ENCODE measurements at places on chromosomes 3 and 15.
A peak's percentile ranks its signal among the peaks of the same experiment; 100 is the strongest.

- no peak for DNase-seq
These were observed 227.7 kb downstream of the FOXP1 start for GRCh38 chr3:71355862-71356261.

GRCh38 chr3:138940446-138940845 is 6.5 kb downstream of the FOXL2 start:
- DNase-seq, result no peak

GRCh38 chr3:117671722-117672318 is 962.2 kb downstream of the TUSC7 start:
- DNase-seq, result no peak

GRCh38 chr3:156787926-156788663 is 38.1 kb upstream of the LEKR1 start:
- DNase-seq, result no peak

DNA sequence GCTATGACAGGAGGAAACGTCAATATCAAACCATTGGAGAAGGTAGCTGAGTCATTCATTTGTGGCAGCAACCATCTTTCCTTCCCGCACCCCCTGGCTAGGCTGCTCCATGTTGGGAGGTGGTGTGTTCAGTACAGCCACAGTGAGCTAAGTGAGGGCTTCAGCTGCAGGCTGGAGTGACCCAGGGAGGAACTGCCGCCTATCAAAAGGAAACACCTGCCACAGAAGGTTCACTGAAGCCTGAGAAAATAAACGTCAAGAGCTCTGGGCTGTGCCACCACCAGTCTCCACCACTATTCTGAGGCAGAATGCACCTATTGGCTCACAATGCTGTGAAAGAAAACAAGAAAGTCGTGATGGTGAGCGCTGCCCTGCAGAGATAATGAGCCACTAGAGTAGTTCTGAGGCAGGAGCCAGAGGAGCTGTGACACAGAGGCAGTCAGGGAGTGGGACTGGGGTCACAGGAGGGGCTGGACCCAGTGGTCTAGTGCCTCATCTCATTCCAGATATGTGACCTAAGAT is 34.8 kb upstream of the CD47 start:
- no peak for DNase-seq

- no peak for DNase-seq
These were observed 237.6 kb upstream of the BHLHE40 start for GRCh38 chr3:4741404-4742307.

- DNase-seq, result no peak
These were observed 146.9 kb downstream of the CLSTN2 start for GRCh38 chr3:140081887-140082286.

GRCh38 chr3:179884136-179884535 is 152.6 kb downstream of the PEX5L start:
- DNase-seq, result peak; percentile 46

- no peak for DNase-seq
These were observed 108.1 kb upstream of the MELTF start for GRCh38 chr3:197137751-197138150.

DNA sequence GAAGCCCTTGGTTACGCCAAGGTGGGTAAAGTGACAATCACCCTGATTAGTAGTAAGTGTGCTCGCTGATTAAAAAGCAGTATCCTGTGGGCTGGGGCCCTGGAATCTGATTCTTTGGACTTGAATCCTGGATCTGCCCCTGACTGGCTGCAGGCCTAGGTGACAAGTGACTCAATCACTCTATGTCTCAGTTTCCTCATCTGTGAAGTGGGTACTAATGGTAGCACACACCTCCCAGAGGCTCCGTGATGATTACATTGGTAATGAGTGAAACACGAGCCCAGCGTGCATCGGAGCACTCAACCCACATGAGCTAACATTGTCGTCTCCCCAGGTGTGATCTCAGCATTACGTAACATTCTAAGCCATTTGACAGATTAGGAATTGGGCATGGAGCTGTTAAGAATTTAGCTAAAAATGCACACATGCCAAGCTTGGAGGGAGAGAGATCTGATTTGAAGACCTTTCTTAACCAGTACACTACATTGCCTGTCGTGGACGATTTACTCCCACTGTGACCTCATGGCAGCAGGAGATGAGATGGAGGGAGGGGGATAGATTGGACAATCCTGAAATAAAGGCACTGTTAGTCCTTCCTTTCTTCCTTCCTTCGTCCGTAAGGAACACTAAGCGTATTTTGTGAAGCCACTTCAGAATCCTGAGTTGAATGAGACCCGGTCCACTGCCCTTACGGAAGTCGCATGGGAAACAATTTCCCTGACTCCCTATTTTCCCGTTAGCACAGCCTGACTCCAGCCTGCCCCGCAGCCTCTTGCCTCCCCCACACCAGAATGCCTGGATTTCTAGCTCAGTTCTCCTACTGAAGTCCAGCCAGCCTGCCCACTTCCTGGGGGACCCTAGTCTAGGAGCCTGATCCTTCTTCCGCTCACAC is 32.1 kb downstream of the MGLL start:
- DNase-seq, result no peak

GRCh38 chr3:150292891-150293290 is 115.2 kb upstream of the TSC22D2 start:
- no peak for DNase-seq

- DNase-seq, result no peak
These were observed 14.5 kb downstream of the TERB2 start for GRCh38 chr15:44971036-44971435.

- no peak for DNase-seq
These were observed 878.8 kb downstream of the NAALADL2 start for GRCh38 chr3:175737646-175738572.

DNA sequence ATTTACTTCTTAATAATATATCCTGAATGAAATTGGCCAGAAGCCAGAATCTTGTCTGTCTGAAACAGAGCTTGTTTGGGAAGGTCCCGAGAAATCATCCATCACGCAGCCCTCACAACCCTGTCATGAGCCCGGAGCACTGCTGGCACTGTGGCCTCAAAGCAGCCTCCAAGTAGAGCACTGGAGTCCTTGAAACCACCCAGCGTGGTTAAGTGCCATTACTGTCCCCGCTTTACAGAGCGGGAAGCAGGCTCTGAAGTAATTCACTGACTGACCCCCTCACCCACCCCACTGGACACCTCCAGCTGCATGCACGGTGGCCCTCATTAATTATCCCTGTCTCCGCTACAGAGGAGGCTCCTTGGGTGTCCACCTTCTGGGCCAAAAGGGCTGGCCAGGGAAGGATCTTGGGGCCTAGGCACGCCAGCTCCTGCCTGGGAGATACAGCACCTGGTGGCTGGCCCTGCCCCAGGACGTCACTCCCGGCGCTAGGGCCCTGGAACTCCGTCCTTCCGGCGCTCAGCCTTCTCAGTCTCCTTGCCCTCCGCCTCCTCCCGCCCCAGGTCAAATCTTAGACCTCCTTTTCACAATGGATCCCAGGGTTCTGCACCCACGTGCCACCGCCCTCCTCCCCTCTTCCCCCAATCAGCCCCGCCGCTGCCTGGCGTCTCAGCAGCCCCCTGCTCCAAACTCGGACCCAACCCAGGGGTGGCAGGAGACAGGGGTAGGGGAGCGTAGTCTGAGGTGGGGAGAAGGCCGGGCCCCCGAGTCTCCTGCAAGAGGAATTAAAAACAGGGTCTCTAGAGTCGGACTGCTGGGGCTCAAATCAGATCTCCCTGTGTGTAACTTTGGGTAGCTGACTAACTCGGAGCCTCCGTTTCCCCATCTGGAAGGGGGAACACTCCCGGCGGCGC is 1.1 kb downstream of the TKT start:
- no peak for DNase-seq

- no peak for DNase-seq
These were observed 28.9 kb downstream of the FANCD2 start for GRCh38 chr3:10055097-10055496.

- no peak for DNase-seq
These were observed 384.5 kb upstream of the NECTIN3 start for GRCh38 chr3:110687138-110687537.

Measured in D721Med (cell line).